CD4-positive, alpha-beta T cell treated with Interleukin-21 for 1 hour (primary cell): ENCODE measurements at places on chromosomes 1 and 21.

GRCh38 chr21:39555911-39556590, 56.7 kb upstream of the B3GALT5 start:
- no peak for DNase-seq

- no peak for DNase-seq
These were observed 102.3 kb downstream of the NPHP4 start for GRCh38 chr1:5889901-5890300.

DNA sequence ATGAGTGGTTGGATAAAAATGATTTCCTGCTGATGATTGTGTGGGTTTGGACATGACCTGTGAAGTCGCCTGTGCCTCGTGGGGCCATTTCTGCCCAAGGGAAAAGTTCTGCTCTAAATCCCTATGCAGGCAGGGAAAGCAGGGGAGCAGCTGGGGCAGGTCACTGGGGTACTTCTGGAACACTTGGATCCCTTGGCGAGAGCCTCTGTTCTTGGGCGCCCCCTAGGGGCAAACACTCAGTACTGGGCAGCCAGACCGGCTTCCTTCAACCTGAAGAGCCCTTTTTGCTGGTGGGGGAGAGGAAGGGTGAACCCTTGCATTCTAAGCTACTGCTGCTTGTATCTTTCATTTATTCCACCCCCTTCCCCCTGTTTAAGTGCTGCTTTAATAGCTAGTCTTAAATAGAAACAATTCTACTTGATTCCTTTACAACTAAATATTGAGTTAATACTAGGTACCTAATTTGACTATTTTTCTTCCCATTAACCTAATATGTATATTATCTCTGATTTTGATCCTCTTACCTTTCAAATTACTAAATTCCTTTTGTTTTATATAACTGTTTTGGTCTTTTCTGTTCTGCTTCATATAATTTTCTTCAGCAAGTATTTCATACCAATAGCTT, 5.1 kb upstream of the CLEC20A start:
- peak; percentile 30 for DNase-seq

DNA sequence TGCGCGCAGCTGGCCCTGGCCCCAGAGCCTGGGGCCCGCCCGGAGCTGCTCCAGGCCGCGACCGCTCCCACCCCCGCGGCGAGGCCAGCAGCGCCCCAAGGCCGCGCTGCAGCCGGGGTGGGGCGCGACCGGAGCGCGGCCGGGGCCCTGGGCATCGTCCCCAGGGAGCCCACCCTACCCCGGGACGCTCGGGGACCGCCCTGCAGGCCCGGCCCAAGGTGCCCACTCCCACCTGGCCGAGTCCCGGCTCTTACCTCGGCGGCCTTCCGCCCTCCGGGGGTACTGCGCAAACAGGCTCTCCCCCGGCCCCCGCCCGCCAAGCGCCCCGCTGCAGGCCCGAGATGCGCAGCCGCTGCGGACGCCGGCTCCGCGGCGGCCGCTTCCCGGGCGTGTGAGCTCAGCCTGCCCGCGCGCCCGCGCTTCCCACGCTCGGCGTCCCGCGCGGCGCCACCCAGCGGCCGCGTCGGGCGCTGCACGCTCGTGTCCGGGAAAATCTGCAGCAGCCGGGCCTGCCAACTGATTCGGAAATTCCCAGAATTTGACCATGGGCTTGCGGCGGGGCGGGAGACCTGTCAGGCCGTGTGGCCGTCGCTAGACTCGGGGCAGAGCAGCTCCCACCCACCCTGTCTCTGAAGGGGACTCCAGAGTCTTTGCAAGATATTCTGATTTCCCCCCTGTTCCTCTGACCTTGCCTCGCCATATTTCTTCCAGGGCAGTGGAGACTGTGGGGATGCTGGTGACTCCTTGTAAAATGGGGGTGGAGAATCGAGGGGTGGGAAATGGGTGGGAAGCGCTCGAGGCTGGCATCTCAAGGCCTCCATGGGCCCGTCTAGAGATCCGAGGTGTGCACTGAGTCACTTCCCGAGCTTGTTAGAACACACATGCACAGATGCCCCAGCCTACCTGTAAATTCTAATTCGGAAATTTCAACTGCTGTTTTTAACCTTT, 41.9 kb downstream of the CD34 start:
- peak; percentile 78 for DNase-seq

DNA sequence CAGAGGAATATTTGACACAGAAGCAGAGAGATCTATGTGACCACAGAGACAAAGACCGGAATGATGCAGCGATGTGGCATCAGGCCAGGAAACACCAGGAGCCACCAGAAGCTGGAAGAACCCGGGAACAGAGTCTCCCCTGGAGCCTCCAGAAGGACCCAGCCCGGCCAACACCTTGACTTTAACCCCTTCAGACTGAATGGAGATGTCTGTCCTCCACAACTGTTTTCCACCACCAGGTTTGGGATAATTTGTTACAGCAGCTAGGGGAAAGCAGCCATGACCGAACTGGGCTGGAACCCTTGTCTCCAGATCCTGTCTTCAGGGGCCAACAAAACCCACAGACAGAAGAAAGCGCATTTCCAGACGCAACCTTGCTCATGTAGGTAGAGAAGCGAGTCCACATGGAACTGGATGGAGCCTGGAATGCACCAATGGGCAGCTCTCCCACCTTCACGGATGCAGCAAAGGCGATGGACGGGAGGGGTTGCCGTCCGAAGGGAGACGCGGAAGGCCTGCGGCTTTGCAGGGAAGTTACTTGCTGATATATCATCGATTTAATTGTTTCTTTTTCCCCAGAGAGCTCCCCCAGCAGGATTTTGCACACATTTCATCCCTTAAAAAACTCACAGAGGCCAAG, 396.6 kb downstream of the NPHP4 start:
- DNase-seq = no peak

GRCh38 chr1:1299686-1300351, 7.9 kb downstream of the ACAP3 start:
- DNase-seq = peak; percentile 36

DNA sequence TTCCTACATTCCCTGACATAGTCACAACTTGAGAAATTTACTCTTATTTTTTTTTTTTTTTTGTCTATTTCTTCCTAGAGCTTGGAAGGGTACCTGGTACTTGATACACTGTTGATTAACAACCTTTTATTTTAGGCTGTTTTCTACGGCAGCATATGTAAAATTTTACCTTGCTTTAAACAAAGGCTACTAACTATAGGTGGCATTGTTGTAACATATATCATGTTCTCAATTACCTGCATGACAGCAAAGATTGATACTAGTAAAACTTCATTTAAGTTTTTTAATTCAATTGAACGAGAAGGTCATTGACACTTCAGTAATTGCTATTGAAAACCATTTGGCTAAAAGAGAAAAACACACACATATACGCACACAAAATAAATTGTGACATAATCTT, 238.3 kb upstream of the ESRRG start:
- DNase-seq = no peak

- no peak for DNase-seq
These were observed 31.5 kb downstream of the JAK1 start for GRCh38 chr1:64934878-64935275.

DNA sequence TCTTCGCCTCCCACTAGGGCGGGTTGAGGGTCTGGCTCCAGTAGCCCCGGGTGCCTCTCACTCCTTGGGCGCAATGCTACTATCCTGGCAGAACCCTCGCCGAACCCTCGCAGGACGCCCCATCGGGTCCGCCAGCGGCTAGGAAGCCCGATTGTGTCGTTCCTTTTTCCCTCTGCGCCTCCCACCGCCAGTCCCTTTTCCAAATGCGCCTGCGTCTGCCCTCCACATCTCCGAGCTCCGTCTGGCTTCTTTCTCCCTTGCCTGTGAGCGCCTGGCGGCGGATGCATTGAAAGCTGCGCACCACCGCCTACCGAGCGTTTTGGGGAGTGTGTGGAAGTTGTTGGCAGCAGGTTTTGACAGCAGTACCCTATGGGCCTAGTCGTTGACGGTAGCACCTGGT, 1.0 kb upstream of the DIRAS3 start:
- no peak for DNase-seq

DNA sequence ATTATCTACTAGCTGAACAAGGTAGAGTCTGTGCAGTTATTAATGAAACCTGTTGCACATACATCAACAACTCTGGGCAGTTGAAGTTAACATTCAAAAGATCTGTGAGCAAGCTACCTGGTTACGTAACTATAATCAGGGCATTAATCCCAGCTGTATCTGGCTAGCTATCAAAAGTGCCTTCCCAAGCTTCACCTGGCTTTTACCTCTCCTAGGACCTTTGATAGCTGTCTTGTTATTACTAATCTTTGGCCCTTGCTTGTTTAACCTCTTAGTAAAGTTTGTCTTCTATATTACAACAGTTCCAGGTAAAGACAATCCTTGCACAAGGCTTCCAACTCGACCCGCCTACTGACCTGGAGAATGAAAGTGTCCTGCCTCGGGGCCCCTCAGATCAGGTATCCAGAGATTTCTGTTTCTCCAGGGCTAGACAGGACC, 29.6 kb upstream of the SLC6A9 start:
- no peak for DNase-seq

DNA sequence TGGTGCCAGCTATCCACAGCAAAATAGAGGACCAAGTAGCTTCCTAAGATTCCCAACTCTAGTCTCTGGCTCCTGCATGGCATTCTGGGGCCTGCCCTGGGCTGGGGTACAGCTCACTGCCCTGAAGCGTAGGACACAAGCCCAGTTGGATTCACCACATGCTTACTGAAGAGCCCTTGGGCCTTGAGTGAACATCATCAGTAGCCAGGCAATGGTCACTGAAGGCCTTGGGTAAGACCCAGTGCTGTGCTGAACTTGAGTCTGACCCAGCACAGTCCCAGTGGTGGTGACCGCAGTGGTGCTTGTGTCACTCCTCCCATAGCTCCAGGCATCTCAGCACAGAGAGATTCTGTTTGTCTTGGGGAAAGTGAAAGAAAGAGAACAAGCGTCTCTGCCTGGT, 7.7 kb upstream of the LCE3A start:
- DNase-seq = no peak
